Renal pelvis (tissue), 12 donors: ENCODE measurements at places on chromosomes 3 and 15. TPM values are rescaled to one million over a fixed set of nuclear protein-coding genes. Genes with fewer than 3 reads are reported as not detected.

- no peak for DNase-seq
These were observed 23.0 kb downstream of the PAQR9 start for GRCh38 chr3:142940472-142940871.

DNA sequence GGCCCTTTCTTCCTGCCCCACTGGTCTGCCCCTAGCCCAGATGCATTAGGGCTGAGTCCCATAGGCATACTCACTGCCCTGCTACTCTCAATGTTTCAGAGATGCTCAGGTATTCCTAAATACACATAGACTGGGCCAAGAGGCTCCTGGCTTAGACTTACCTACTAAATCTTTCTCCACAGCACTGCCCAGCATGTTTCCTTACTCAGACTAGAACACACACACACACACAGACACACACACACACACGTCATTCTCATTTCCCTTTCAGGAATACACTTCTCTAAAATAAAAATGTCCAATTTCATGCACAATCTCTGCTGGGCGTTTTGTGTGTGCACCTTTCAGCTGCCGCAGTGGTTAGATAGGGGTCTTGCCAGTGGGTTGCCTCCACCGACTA is 175.7 kb downstream of the FAM43A start:
- no peak for DNase-seq

DNA sequence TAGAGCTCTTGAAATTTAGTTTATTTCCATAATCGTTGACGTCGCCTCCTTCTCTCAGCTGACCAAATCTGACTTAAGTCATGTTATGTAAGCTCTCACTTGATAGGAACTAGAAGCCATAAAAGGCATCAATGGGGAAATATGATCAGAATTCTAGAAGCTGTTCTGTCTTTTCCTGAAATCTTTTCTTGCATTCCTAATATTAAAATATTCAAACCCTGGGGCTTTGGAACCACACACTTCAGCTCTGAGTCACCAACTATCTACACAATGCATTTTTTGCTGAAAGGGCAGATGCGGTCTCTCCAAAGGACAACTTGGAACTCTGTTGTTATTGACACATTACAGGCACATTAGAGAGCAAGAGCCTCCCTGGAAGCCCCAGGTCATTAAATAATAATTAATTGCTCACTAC is 91.3 kb downstream of the LARS2 start:
- DNase-seq = no peak

DNA sequence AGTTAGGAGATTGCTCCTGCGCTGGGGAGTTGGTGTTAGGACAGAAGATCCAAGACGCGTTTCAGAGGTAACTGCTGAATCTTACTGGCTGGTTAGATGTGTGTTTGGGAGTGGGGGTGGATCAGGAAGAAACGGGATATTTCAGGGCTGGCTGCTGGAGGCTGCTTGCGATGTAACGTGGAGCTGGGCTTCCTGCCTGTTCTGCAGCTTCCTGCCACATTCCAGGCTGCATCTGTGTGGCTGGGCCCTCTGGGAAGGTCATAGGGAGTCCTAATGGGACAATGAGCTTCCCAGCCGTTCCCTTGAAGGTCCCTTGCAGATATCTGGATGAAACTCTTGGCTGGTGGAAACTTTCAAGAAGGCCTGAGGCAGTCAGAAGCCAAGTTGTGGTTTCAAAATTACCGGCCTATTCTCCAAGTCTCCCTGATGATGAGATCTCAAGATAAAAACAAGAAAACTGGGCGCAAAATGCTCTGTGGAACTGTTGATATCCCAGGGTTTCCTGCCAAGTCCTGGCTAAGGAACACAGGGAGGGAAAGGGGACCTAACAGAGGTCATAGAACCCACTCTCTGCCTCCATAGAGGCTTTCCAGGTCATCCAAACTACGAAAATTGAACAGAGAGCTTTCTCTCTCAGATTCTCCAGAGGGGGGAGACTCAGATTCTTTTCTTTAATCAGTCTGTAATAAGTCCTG is 67.0 kb downstream of the NOX5 start:
- DNase-seq = peak; percentile 45

DNA sequence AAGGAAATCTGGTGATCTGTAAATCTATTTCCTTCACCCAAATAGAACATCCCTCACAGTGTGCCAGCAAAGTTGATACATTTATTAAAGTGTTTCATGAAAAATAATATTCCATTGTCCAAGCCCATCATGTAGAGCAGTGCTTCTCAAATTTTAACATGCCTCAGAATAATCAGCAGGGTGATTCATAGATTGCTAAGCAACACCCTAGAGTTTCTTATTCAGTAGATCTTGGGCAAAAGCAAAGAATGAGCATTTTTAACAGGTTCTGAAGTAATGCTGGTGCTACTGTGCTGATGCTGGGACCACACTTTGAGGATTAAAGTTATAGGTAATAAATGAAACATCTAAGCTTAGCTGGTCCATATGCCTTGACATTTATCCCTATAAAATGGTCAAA is 210.5 kb downstream of the ZIC4 start:
- DNase-seq = no peak

GRCh38 chr3:196055683-196056270 is 26.1 kb downstream of the TFRC start:
- DNase-seq = no peak

TRIM42 gene
- 0.09 TPM for polyA plus RNA-seq
